Urinary bladder (tissue), 4 donors: ENCODE measurements at places on chromosomes 1 and 21.

GRCh38 chr1:201565771-201566528 is 27.0 kb downstream of the NAV1 start:
- no peak for DNase-seq

- no peak for DNase-seq
These were observed 203.7 kb upstream of the ESRRG start for GRCh38 chr1:216926720-216927510.

DNA sequence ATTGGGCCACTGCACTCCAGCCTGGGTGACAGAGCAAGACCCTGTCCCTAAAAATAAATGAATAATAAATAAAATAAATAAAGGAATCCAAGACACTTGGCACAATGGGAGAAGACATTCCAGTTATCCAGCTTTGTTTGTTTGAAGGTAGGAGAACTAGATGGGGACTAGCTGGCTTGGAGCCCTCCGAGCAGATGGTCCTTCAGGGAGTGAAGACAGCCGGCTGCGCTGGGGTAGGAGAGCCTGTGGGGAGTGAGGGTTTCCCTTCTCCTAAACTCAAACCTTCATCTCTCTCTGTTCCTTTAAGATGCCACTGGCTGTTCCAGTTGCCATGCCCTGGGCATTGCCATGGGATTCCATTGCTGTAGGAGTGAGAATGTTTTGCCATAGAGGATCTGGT is 120.6 kb downstream of the NAV1 start:
- DNase-seq = no peak

- no peak for DNase-seq
These were observed 272.0 kb downstream of the FOXD2 start for GRCh38 chr1:47709872-47710231.

DNA sequence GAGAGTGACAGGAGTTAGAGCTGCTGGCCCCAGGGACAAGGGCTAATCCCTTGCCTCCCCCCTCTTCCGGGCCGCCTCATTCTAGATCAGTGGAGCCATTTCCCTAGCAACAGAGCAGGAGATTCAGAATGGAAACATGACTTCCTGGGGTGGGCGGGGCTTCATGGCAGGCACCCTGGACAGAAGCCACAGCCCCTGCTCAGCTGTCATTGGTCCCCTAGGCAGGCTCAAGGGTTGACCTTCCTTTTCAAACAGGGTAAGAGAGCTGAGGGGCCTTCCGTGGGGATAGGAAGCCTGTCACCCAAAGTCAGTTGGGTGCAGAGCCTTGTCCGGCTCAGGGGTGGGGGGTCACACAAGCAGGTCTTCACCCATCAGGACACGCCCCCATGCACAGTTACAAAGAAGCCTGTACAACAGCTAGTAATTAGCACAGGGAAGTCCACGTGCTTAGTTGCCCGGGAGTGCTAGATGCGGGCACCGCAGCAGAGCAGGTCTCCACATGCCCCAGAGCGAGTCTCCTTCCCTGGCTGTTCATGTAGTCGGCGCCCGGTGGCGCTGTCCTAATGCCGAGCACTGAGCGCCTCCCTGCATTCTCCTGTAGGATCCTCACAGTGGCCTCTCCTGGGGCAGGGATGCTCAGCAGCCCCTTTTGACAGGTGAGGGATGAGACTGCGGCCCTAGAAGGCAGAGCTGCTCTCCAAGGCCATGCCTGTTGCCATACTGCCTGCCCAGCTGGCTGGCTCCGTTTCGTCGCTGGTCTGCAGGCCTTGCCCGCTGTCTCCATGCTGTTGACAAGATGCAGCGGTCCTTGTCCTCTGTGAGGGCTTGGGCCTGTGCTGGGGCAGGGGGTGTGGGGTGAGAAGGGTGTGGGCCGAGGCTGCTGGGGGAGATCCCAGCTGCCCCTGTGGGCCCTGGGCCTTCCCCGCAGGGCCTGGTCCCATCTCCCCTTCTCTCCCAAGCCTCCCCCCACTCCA is 5.1 kb downstream of the TMEM201 start:
- DNase-seq = peak; percentile 42

GRCh38 chr1:202317941-202318925 is 23.5 kb downstream of the UBE2T start:
- no peak for DNase-seq

DNA sequence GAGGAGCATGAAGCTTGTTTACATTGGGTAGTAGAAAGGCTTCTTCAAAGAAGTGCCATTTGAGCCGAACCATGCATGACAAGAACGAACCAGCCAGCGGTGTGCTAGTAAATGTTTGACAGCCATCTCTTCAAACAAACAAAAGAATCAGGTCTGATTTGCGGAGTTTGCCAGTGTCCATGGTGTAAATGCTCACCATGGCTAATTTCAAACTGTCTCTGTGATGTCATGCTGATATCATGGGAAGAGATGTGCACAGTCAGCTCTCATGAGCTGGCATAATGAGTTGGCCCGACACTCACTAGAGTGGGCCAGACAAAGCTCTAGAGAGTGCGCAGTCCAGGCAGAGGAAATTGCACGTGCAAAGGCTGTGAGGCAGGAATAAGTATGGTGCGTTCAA is 101.1 kb downstream of the KAZN start:
- DNase-seq = no peak

DNA sequence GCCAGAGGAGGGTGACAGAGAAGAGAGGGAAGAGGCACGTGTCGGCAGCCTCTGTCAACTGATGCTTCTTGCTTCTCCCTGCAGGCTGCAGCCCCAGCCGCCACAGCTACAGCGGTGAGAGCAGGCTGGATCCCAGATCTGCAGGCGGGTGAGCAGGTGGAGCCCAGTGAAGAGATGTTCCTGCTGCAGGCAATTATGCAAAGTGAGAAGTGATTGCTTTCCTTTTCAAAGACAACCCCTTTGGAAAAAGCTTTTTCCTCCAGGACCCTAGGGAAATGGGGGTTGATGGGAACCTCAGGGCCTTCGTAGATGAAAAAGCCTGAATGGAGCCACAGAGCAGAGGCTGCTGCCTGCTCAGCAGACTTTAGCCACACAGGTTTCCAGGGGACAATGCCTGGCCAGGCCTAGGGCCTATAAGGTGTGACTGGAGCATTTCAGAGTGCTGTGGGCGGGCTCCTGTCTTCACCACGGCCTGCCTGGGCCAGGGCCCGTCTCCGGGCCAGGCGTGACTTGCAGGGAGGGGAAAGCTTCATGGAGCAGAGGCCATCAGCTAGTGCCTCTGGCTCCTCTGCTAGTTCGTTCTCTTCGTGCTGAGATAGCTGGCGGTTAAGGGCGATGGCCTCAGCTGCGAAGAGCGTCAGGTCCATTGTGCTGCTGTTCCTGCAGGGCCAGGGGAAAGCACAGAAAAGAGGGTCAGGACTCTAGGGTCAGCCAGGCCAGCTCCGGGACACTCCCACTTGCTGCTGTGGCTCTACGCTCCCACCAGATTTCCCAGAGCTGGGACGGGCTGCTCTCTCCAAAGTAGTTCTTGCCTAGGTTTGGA is 6.9 kb upstream of the KNCN start:
- DNase-seq = no peak

DNA sequence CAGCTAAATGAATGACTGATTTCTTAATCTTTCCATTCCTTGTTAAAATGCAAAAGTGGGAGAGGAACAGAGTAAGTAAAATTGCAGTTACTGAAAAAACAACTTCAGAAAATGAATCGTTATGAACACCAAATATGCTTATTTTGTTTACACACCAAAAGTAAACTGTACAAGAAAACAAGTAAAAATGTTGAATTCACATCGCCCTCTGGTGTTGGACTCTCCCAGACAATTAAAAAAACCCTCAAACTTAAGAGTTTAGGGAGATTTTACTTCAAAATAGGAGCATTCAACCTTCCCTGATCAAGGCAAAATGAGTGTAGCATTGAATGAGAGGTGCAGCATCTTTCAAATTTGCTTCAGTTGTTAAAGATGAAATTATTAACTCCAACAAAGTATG is 19.4 kb upstream of the ESRRG start:
- no peak for DNase-seq

- DNase-seq = no peak
These were observed 3.6 kb downstream of the KIAA0040 start for GRCh38 chr1:175188936-175189335.

- no peak for DNase-seq
These were observed 96.6 kb upstream of the ETV3 start for GRCh38 chr1:157234705-157235273.

DNA sequence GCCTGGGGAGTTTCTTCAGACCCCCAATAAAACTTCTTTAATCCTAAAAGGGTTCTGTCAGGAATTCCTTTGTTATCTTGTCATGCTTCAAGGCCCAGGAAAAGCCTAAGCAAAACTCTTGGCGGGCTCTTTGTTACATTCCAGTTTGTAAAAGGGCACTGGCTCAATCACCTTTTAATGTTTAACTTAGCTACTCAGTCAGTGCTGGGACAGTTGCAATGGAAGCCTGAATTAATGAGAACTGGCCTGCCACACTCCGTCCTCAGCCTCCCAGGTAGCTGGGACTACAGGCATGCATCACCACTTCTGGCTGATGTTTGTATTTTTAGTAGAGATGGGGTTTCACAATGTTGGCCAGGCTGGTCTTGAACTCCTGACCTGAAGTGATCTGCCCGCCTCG is 21.3 kb upstream of the ASB17 start:
- no peak for DNase-seq

GRCh38 chr1:107454791-107455190 is 314.0 kb downstream of the NTNG1 start:
- no peak for DNase-seq

- DNase-seq = no peak
These were observed 2.2 kb upstream of the LAPTM5 start for GRCh38 chr1:30759718-30760281.

DNA sequence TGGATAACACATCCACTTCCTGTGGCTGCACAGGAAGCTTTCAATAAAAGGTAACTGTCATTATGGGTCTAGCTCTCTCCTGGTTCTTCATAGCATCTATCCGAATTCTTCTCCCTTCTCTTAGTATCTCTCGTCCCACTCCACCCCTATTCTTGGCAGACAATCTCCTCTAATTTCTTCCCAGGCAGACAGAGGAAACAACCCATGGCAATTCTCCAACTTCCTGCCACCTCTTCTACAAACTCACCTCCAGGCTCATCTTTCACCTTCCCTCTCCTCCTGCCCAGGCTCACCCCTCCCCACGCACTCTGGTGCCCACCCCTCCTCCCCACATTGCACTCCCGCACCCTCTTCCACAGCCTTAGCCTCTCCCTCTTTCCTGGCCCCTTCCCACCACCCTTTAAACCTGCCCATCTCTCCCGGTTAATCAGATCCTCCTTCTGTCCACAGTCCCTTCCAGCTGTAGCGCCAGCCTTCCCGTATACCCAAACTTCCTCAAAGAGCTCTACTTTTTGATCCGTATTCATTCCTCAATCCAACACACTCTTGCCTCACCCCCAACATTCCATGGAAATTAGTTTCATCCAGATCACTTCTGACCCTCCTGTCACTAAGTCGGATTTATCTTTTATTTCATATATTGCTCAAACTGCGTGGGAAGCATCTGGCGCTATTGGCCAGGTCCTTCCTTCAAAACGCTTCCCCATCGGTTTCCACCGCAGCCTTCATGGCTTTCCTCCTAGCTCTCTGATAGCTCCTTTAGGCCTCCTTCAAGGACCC is 25.9 kb downstream of the SHISA4 start:
- no peak for DNase-seq

DNA sequence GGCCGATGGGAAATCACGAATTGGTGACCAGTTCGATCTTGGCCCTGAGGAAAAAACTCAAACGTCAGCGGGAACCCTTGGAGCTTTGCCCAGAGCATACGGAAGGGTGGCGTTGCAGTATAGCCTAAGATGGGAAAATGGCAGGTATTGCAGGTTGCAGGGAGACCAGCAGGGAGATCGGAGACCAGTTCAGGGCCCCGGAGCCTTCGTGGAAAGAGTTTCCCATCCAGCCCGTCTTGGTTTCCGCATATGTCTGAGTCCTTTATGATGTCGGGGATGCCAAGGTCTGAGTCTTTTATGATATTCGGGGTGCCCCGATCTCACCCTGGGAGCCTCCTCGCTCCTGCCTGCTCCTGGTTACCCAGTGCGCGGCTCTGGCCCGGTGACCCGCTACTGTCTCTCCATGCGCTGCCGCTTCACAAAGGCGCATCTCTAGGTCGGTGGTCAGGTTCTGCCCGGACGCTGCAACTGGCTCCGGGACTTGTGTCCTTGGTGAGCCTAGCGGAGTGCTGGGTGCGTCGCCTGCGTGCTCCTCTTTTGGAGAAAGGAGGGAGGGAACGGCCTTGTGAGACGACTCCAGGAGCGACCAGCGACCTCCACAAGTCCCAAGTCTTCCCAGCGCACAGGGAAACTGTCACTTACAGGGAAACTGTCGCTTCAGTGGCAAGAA is 94.2 kb downstream of the PRKAB2 start:
- DNase-seq = no peak

DNA sequence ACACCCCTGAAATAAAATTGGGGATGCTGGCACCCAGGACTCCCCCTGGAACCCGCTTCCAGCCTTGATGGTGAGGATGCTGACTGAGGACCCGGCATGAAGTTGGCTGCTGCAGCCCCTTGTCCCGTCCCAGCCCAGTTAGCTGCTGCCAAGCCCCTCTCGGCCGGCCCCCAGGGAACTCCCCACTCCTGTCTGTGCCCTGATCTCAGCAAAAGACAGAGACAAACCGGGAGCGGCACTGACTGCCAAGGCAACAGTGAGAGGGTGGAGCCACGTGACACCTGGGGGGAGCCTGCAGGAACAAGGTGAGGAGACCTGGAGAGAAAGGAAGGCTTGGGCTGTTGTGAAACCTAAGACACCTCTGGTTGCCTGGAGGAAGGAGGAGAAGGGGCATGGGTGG is 24.7 kb downstream of the CASZ1 start:
- DNase-seq = no peak

GRCh38 chr1:236021424-236022135 is 43.3 kb downstream of the NID1 start:
- DNase-seq = no peak

- DNase-seq = peak; percentile 66
These were observed 157.2 kb downstream of the PLA2G4A start for GRCh38 chr1:186985889-186986491.

- DNase-seq = no peak
These were observed 23.2 kb upstream of the CLDN17 start for GRCh38 chr21:30189773-30190172.

DNA sequence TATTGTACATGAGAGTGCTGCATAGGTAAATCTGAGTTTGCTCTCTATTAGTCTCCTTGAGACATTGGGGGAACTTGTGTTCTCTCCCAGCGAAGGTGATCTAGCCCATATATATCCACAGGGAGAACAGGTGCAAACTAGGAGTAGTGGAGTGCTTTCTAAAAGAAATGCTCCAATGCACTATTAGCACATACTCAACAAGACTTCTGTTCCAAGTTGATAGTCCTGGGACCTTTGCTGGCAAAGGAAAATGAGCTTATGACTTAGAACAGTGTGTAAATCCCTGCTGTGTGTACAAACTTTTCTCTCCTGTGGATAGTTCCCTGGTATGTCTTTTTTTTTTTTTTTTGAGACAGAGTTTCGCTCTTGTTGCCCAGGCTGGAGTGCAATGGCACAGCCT is 25.5 kb downstream of the CFAP126 start:
- DNase-seq = no peak
